Stimulated activated CD8-positive, alpha-beta memory T cell treated with anti-CD3 and anti-CD28 coated beads, Interleukin-7, amount 100 ng/mL, for 48 hours (primary cell): ENCODE measurements at places on chromosomes 6 and 20.

DNA sequence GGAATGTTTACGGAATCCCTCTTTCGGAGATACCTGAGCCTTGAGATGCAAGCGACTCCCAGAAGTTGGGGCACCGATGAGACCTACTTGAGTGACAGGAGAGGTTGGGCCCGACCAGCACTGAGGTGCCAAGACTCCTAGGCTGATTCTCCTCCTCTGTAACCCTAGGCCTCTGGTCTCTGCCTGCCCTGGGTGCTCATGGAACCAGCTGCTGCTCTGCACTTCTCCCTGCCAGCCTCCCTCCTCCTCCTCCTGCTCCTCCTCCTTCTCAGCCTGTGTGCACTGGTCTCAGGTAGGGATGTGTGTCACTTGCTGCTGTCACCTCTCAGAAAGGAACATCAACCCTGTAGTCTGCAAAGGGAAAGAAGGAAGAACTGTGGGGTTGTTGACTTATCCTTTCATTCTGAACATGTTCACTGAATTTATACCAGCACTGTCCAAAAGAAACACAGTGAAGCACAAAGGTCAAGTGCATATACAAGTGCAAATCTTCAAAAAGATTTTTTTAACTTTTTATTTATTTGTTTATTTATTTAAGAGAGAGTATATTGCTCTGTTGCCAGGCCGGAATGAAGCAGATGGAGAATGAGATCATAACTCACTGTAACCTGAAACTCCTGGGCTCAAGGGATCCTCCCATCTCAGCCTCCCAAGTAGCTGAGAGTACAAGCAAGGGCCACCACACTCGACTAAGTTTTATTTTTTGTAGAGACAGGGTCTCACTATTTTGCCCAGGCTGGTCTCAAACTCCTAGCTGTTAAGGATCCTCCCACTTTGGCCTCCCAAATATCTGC is 913 bp downstream of the BTN2A2 start:
- DNase-seq = no peak

- no peak for DNase-seq
Measured at GRCh38 chr20:53871541-53871940, 198.9 kb downstream of the BCAS1 start.

GRCh38 chr6:36752886-36753506 is 55.4 kb downstream of the RAB44 start:
- no peak for DNase-seq

DNA sequence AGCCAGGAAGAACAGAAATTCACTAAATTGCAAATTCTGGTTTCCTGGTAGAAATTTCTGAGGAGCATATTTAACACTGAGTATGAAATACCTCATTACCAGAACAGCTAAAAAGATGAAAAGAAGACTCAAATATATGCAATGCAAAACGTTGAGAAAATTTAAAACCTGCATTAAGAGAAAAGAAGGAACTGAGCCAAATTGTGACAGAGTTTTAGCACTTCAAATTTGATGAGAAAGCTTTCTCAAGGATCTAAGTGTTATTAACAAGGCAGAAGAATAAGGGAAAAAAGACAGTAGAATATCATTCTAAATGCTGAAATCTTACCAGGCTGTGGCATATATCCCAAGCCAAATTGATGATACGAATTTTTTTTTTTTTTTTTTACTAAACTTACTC is 443.0 kb downstream of the COL12A1 start:
- DNase-seq = no peak

- DNase-seq = no peak
Measured at GRCh38 chr6:158500016-158500735, 59.7 kb upstream of the TMEM181 start.
